ENCODE measurements at places on chromosomes 13 and 19. TPM values are rescaled to one million over a fixed set of nuclear protein-coding genes. Genes with fewer than 3 reads are reported as not detected.

Gene BRSK1
- 1.1 TPM for total RNA-seq

Gene FCHO1
- 2.1 TPM for total RNA-seq

Gene INAFM1
- total RNA-seq: 1.6 TPM

Gene EHD2
- total RNA-seq: 340 TPM

Gene BCL3
- 13.4 TPM for total RNA-seq

Gene NCAN
- not detected for total RNA-seq

Gene RFX2
- 8.9 TPM for total RNA-seq

Gene ITGBL1
- total RNA-seq: 21.1 TPM

Gene RTBDN
- not detected for total RNA-seq

Gene PLPP2
- total RNA-seq: 1.5 TPM

Gene CEACAM4
- total RNA-seq: 1.9 TPM

Gene LRRC8E
- 1.5 TPM for total RNA-seq

Gene CABP5
- not detected for total RNA-seq

Gene PCDH9
- 13.2 TPM for total RNA-seq

Gene KLK4
- not detected for total RNA-seq

Gene SKA3
- total RNA-seq: 1.3 TPM

Gene OR7A10
- not detected for total RNA-seq

Gene ZNF701
- total RNA-seq: 17.3 TPM

Gene PALM3
- total RNA-seq: not detected

Gene RNF113B
- not detected for total RNA-seq

Gene LTBP4
- 60.2 TPM for total RNA-seq

Gene ETV2
- 1.1 TPM for total RNA-seq

Gene DYRK1B
- 15.6 TPM for total RNA-seq

Gene ZNF728
- 0.17 TPM for total RNA-seq

Gene SHC2
- 7.3 TPM for total RNA-seq

Gene APLP1
- total RNA-seq: not detected
